NCI-H187 (cell line): ENCODE measurements at places on chromosomes 4 and X.

DNA sequence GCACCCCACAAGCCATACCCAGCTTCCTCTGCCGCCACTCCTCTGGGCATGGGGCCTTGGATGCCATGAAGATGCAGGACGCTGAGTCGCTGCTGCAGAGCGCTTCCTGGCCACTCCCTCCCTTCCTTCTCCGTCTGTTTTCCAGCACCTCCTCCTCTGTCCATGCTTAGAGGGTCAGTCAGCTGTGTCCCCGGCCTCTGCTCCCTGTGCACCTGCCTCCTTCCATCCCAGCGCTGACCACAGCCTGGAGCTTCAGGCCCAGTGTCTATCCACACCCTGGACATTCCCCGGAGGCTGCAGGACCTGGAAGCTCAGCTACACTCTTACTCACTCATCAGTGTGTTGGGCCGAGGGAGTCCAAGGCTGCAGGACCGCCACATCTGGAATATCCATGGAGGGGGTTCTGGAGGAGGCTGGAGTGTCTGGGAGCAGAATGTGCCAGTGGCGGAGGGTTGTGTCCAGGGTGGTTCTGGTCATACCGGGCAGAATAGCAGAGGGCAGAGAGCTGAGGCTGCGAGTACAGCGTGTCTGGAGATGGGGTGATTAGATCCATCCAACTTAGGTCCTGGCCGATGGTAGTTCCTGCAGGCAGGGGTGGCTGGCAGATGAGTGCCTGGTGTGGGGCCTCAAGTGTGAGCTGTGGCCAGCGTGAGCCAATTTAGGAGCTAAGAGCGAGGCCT, 58.6 kb upstream of the ADRA2C start:
- DNase-seq: no peak

DNA sequence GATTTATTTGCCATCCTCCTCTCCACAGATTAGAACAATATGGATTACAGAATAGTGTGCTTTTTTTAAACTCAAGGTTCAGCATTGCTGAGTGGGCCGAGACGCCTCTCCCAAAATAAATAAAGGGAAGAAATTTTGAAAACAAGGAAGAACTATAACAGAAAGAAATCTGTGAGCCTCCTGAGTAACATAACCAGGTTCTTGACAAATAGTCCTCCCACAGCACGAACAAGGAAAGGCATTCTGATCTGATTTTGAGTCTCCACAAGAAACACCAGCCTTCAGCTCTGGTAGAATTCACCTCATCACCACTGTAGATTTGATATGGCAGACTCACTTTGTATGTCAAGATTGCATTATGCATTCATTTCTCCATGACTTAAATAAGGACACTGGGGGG, 173.6 kb downstream of the HHIP start:
- no peak for DNase-seq

DNA sequence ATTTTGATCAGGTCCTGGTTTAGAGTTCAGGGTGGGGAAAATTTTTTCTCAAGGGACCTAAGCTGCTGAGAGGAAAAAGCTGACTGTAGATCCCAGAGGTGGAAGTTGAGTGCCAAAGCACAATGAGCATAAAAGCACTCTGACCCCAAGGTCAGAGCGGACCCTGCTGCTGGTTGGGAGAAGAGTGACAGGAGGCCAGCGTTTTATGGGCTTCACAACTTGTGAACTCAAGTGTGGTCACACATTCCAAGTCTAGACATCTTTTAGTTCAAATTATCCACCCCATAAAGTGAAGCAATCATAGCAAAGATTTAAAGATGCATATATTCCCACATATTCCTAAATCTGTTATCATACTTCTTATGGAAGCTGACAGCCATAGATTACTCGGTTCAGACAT, 220.3 kb downstream of the CHIC2 start:
- no peak for DNase-seq

DNA sequence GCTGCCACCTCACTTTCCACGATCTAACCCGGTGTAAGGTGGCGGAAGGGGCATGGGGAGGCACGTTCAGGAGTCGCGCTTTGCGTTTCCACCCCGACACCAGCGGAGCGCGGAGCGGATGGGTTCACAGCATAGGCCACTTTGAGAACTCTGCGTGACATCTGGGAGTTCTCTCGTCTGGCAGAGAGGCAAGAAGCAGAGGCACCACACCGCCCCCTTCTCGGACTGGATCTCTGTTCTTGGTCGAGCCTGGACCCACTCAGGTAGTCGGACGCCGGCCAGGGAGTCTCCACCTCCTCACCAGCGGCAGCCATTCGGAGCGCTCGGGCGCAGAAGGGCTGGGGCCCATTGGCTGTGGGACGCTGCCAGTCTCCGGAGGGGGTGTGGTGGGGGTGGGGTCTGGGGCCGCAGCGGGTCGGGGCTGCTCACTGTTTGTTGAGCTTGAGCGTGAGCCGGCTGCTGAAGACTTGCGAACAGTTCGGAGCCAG, at the start of gene DACH2:
Gene DACH2 (plus strand): TSS at position 428 of the 488 bp plus-strand sequence.
- DNase-seq: no peak

- no peak for DNase-seq
Measured at GRCh38 chr4:185833055-185833598, 21.1 kb upstream of the SORBS2 start.

DNA sequence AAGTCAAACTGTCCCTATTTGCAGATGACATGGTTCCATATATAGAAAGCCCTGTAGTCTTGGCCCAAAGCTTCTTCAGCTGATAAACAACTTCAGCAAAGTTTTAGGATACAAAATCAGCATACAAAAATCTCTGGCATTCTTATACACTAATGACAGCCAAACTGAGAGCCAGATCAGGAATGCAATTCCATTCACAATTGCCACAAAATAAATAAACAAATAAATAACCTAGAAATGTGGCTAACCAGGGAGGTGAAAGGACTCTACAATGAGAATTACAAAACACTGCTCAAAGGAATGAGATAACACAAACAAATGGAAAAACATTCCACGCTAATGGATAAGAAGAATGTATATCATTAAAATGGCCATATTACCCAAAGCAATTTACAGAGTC, 52.9 kb upstream of the CXCL8 start:
- no peak for DNase-seq

DNA sequence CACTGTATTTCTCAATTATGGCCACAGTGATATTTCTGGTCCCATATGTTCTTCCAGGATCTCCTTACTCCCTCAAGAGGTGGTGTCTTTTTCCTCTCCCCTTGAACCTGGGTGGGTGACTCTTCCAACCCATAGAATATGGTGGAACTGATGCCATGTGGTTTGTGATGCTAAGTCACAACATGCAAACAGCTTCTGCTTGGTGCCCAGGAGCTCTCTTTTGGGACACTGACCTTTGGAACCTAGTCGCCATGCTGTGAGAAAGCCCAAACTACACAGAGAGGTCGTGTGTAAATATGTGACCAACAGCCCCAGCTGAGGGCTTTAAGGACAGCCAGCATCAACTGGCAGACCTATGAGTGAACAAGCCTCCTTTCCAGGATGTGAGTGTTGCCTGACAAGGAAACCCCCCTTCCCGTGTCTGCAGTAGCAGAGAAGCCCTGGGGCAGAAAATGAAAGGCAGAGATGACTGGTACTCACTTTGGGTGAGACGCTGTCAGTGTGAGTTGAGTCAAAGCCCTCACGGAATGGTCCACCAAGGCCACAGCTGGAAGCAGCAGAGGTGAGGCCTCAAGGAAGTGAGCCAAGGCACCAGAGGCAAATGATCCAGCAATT, 223.4 kb downstream of the BCOR start:
- DNase-seq: no peak

- no peak for DNase-seq
Measured at GRCh38 chr4:74659576-74660411, 134.5 kb downstream of the BTC start.

DNA sequence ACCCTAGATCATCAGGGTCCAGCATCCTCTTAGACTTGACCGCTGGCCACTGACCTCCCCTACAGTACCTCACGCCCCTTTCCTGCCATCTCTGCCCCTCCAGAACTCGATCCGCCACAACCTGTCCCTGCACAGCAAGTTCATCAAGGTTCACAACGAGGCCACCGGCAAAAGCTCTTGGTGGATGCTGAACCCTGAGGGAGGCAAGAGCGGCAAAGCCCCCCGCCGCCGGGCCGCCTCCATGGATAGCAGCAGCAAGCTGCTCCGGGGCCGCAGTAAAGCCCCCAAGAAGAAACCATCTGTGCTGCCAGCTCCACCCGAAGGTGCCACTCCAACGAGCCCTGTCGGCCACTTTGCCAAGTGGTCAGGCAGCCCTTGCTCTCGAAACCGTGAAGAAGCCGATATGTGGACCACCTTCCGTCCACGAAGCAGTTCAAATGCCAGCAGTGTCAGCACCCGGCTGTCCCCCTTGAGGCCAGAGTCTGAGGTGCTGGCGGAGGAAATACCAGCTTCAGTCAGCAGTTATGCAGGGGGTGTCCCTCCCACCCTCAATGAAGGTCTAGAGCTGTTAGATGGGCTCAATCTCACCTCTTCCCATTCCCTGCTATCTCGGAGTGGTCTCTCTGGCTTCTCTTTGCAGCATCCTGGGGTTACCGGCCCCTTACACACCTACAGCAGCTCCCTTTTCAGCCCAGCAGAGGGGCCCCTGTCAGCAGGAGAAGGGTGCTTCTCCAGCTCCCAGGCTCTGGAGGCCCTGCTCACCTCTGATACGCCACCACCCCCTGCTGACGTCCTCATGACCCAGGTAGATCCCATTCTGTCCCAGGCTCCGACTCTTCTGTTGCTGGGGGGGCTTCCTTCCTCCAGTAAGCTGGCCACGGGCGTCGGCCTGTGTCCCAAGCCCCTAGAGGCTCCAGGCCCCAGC, 5.2 kb downstream of the FOXO4 start:
- DNase-seq: no peak

GRCh38 chr4:1839282-1839681, 16.7 kb downstream of the LETM1 start:
- DNase-seq: no peak

- DNase-seq: no peak
Measured at GRCh38 chr4:65865489-65865888, 195.2 kb upstream of the EPHA5 start.

GRCh38 chrX:104668550-104668949, 102.6 kb downstream of the IL1RAPL2 start:
- no peak for DNase-seq

GRCh38 chr4:138555584-138555983, 313.4 kb upstream of the SLC7A11 start:
- DNase-seq: no peak

GRCh38 chr4:154416190-154416547, 75.4 kb downstream of the DCHS2 start:
- DNase-seq: no peak

DNA sequence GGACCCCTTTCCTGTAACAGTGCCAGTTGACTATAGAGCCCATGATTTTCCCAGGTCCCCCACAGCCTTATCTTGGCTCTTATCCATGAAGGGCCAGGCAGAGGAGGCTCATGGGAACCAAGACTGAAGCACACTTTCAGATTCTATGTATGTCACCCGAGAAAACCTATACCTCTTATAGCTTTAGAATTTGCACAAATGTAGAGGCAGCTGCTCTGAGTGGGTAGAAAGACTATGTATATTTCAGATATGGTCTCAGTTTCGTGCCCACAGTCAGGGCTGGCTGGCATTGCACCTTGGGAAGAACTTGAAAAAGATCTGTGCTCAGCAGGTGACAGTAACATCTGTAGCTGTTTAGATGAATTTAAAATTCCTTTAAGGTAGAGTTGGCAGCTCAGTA, 8.3 kb upstream of the LNX1 start:
- no peak for DNase-seq

- DNase-seq: no peak
Measured at GRCh38 chr4:16043642-16044498, 40.0 kb downstream of the PROM1 start.

DNA sequence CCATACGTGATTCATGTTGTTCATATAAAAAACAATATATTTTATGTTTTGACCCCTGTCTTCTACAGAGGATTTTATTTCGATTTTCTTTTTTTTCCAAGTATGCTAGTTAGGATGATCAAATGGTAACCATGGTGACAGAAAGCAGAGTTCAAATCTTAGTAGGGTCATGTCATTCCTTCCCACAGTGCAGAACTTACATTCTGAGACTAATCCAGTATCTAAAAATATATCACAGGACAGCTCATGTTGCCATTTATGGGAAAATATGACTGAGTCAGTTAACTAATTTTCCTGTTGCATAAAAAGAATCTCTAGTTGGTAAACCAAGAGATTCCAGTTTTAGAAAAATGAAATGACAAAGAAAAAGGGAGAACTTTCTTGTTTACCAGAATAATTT, 209.5 kb downstream of the PARM1 start:
- no peak for DNase-seq

DNA sequence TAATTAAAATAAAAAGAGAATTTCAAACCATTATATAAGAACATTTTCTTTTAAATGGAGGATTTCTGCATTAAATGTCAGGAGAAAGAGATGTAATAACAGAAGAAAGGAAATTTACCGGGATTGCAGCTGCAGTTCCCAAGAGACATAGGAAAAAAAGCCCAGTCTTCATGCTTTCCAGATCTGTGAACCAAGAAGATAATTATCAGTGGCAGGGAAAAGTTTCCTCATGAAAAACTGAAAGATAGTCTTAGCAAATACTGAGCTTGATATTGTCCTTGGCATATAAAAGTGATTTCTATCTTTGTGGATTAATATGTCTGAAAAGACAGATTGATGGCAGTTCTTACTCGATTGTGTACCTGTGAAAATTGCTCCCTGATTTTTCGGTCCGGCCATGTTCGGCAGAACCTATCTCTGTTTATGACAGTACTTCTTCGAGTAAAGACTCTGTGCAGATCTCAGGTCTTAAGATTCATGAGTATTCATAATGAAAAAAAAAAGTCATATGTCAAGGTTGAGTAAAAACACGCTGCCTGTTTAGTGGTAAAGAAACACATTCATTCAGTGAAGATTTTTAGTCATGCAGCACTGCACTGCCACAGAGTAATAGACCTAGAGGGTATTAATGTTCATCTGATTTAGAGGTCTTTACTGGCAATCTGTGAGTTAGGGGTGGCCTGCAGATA, 29.6 kb downstream of the SPARCL1 start:
- no peak for DNase-seq

DNA sequence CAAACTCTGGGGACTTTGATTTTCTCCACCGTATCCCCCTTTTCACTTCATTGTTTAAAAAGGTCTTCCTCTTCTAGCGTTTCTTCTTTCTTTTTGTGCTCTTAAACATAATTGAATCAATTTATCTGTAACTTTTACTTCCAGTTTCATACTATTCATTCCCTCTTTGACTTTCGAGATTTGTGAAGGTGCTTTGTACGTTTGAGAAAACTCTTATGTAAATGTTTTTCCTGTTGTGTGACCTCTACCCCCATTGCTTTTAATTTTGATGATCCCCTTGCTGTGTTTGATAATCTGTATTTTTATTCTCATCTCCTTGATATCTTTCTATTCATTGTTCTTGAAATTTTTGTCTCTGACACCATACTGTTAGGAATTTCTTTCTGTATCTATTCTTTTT, 4.8 kb downstream of the USP38 start:
- DNase-seq: no peak

DNA sequence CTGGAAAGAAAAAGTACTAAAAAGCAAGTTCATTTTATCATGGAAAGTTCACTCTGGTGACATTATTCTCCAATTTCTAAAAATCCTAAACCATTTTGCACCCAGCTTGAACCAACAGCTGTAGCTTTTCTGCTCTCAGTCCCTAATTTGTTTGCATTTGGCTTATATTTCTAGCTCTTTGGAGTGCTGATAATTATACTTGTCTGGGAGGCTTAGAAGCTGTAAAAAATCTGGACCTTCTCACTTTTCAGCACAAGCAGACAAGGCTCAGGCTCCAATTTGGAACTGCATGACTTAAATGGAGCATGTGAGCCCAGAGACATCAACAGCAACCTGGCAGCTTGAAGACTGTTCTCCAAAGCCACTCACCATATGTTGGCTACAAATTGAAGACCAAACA, 170.9 kb upstream of the PCDH18 start:
- DNase-seq: no peak
